Ascending aorta (tissue), 2 donors: ENCODE measurements at places on chromosomes 13 and 19. TPM values are rescaled to one million over a fixed set of nuclear protein-coding genes. Genes with fewer than 3 reads are reported as not detected.

DNA sequence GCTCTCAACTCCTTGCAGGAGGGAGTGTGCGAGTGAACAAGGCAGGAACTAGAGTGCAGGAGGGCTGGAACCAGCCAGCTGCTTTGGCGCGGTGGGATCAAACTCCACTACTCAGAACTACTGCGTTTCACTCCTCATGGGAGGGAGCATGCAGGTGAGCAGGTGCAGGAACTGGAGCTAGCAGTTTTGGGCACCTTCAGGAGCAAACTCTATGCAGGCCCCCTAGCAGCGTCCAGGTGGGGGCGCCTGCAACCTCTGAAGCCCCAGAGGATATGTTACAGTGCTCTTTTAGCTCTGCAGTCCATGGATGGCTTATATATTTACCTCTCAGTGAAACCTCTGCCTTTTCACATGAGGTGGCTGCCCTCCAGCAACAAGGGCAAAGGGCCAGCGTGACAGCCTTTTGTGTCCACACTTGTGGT, 1303.4 kb downstream of the PCDH9 start:
- H3K27ac ChIP-seq, result no peak overlapping the region
- H3K4me1 ChIP-seq, result no peaks in the 10 kb centered on the region
- DNase-seq, result no peak
- no peaks in the 10 kb centered on the region for H3K27me3 ChIP-seq
- H3K4me3 ChIP-seq, result no peak overlapping the region
- no peaks in the 10 kb centered on the region for H3K36me3 ChIP-seq

DNA sequence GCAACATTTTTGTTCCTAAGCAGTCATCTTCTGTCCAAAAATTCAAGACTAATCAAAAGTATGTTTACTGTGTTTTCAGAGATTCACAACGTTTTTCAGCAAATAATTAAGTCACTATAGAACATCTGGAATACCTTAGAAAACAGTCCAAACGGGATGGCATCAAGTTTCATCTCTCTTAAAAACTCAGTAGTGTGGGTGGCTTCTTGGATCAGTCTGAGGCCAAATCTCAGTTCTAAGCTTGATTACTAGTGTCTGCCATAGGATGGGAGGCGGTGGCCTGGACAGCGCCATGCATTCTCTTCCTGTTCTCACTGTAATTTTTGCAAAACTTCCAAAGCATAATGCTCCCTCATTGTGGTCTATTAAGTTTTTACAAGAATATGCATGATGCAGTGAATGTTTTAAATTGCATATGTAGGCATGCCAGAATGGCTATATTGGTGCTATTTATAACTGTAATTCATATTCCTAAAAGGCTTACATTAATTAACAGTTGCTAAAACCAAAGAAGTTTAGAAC, 37.1 kb downstream of the ANKRD10 start:
- DNase-seq, result no peak
- peaks cover 5% of the 10 kb centered on the region for H3K4me1 ChIP-seq
- H3K36me3 ChIP-seq, result peaks cover 9% of the 10 kb centered on the region
- no peak overlapping the region for H3K4me3 ChIP-seq
- H3K27ac ChIP-seq, result no peak overlapping the region

GRCh38 chr13:39037410-39037879, 444 bp downstream of the PROSER1 start:
- DNase-seq, result no peak
- no peaks in the 10 kb centered on the region for H3K36me3 ChIP-seq

Gene THAP8
- not detected for total RNA-seq

DNA sequence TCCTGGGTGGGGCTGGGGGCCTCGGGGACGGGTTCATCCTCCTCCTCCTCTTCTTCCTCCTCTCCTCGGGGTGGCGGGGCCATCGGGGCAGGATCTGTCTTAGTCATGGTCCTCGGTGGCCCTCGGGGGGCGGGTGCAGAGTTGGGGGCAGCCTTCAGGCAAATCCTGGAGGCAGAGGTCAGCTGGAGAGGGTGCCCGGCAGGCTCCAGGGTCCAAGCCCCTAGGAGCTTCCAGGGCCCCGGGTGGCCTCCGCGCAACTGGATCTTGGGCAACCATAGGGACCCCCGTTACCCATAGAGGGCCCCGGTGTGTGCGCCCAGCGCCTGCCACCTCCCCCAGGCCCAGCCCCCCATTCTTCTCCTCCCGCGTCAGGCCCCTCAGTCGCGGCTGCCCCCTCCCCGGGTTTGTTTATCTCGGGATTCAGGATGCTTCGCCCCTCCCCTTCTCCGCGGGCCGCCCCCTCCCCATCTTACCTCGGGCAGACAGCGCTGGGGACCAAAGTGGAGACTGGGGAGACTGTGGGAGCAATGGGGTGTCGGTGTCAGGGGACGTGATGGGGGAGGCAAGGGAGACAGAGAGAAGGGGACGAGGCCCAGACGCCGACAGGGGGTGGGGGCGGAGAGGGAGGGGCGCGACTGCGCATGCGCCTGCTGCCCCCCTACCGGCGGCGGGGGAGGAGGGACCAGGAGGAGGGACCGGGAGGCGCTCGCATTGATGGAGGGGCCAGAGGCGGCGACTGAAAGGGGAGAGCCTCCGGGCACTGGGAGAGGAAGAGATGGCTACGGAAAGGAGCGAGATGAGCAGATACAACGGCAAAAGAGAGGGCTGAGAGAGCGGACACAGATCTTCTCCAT, at the start of gene CLIP3:
Gene CLIP3, minus strand, starts transcription at position 623 of the 854 bp plus-strand sequence. Its CDS starts 516 bp downstream, at position 107.
- peak; percentile 12 for DNase-seq
- H3K4me1 ChIP-seq, result peaks cover 4% of the 10 kb centered on the region
- peak within 1 kb of the TSS; percentile 95 for H3K4me3 ChIP-seq
- peaks cover 8% of the 10 kb centered on the region for H3K36me3 ChIP-seq
